Left ventricle myocardium inferior (tissue), 1 donor: ENCODE measurements at places on chromosomes 13 and 19. TPM values are rescaled to one million over a fixed set of nuclear protein-coding genes. Genes with fewer than 3 reads are reported as not detected.

Gene CEACAM4
- total RNA-seq, result 0.25 TPM

Gene GRIN2D
- 0.30 TPM for total RNA-seq

Gene ZNF415
- total RNA-seq, result 21.0 TPM

DNA sequence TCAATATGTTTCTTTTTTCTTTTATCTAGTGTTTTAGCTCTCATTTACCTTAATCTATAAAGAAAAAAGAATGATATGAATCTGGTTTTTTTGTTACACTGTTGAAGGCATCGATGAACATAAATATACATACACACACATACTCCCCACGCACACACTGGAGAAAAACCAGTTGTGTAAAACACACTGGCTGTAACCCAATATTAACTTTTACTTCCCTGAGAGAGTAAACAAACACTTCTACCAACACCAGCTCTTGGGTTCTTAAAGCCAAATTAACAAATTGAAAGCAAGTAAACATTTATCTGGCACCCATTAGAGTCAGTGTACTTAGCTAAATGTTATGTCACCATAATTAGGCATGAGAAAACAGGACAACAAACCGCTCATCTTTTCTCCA lies 145.7 kb downstream of the ABCC4 start:
- no peaks in the 10 kb centered on the region for H3K4me1 ChIP-seq
- no peak overlapping the region for H3K27ac ChIP-seq
- H3K4me3 ChIP-seq, result no peak overlapping the region
- H3K36me3 ChIP-seq, result no peaks in the 10 kb centered on the region
- DNase-seq, result no peak

DNA sequence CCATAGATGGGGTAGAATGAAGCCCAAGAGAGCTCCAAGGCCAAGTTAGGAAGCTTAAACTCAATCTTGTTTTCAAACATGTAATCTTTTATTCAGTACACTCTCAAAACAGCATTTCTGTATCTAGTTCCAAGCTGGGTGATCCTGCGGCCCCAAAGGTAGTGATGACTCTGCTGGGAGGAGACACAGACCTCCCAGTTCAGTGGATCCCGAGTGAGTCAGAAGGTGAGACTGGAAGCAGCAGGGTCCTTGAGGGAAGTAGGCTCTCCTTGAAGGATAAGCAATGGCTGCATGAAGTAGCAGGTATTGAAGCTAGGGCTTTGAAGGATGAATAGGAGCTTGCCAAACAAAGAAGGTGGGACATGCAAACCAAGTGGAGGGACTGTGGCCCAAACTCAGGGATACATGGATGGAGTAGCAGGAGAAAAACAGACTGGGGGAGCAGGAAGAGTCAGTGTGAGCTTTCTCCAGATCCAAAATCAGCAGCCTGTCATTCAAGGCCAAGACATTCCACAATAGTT lies 9.6 kb downstream of the TINCR start:
- DNase-seq, result no peak
- no peaks in the 10 kb centered on the region for H3K4me1 ChIP-seq
- no peak overlapping the region for H3K4me3 ChIP-seq
